ENCODE measurements at places on chromosomes 7 and 10.

DNA sequence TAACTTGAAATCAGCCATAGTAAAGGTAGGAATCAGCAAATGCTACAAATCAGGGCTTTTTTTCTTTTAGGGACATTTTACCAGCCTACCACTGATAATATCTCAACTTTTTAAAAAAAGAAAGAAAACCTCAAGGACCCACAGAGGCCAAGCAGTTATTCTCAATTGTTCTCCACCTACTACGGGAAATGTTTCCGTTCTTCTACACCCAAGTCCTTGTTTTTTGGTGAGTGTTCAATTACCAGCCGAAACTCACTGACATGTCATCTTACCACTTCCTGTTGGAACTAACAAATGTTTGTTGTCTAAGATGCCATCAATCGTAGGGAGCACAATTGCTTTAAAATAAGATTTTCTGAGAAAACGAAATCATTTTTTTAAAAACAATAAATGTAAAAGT lies 50.2 kb upstream of the CDK1 start:
- no peak overlapping the region for H3K27ac ChIP-seq
- no peaks in the 10 kb centered on the region for H3K36me3 ChIP-seq
- DNase-seq = no peak
- no peak overlapping the region for H3K4me3 ChIP-seq
- H3K27me3 ChIP-seq = no peaks in the 10 kb centered on the region

DNA sequence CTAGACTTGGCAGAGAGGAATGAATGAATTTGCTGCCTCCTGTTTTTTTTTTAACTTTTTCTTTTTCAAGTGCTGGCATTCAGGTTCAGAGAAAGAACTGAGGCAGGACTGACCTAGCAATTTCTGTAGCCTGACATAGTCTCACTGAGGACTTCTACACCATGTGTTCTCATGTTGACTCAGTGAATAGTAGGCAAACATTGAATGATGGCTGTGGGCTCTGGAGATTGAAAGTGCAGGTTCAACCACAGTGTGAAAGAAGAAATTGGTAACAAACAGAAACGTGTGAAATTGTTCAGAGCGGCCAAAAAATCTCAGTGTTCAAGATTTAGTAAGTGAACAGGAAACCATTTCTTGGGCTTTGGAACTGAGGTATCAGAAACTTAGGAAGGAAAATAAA lies 322.4 kb upstream of the GHITM start:
- no peak for DNase-seq
- no peak overlapping the region for H3K4me3 ChIP-seq
- no peaks in the 10 kb centered on the region for H3K36me3 ChIP-seq
- H3K4me1 ChIP-seq = no peaks in the 10 kb centered on the region
- no peak overlapping the region for H3K27ac ChIP-seq

DNA sequence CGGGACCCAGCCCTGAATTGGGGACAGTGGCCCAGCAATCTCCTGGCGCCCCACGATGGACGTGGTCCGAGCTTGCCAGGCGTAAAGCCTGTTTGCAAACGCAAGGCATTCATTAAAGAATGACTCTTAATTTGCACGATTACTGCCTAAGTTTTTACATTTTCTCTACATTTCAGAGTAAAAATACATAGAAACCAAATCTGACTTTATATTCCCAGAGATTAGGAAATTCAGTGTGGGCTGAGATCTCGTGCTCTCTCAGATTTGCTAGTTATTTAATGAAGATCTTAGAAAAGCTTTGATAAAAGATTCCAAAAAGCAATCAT lies 337 bp upstream of the CCDC3 start:
- no peak for DNase-seq
- H3K4me3 ChIP-seq = peak overlapping the region; percentile 34
- H3K27me3 ChIP-seq = no peaks in the 10 kb centered on the region
- H3K4me1 ChIP-seq = no peaks in the 10 kb centered on the region

DNA sequence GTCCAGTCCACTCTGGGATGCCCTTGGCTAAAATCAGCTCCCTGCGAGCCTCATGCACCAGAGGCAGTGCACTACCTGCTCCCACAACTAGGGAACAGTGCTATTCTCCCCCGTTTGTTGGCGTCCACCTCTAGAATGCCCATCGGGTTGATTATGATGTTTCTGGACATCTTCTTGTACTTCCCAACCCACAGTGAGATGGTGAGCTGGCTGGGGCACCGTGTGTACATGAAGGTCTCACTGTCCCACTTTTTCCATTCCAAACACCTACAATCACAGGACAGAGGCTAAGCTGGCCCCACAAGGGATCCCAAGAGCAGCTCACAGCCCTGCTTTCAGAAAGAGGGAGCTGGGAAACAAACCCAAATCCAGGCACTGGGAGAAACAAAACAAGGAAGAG lies 126.2 kb upstream of the ZNF92 start:
- H3K27ac ChIP-seq = no peak overlapping the region
- no peak for DNase-seq
- no peaks in the 10 kb centered on the region for H3K36me3 ChIP-seq

DNA sequence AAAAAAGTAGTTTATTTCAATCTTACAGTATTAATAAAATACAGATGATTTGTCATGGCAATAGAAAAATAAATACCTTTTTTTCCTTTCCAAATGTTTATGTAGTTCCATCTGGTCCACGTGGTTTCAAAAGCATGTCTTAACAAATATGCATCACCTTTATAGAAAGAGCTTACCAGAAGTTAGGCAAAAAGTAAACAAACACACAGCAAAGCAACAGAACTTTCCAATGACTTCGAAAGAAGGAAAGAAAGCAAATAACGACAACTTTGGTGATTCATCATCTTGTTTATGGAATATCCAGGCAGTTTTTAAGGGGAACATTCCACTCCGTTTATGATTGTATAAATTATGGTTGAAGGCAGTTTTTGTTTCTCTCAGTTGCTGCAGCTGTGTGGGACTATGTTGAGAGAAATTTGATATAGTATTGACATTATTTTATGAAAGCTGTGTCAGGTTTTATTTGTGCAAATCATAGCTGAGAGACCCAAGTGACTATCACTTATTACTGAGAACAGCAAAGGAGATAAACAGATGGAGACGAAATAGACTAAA lies 203.1 kb downstream of the CDC14C start:
- H3K36me3 ChIP-seq = no peaks in the 10 kb centered on the region
- no peak overlapping the region for H3K27ac ChIP-seq
- H3K4me3 ChIP-seq = no peak overlapping the region
- no peak for DNase-seq
- no peaks in the 10 kb centered on the region for H3K4me1 ChIP-seq

DNA sequence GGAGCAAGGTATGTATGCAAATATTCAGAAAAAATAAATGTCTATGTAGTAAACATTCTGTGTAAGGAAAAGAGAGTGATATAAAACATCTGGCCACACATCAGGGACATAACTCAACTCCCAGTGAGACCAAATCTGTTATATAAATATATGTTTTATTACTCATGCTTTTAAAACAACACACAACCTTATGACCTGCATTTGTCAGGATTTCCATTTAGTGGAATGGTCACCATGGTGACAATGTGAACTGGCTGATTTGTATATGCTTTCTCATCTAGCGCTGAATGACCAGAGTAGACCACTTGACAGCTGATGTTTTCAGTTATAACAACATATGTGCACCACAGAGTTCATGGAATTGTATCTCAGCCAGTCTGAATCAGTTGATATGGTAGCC lies 551.7 kb downstream of the HTR7 start:
- peaks cover 11% of the 10 kb centered on the region for H3K27me3 ChIP-seq
- no peaks in the 10 kb centered on the region for H3K4me1 ChIP-seq
- H3K36me3 ChIP-seq = no peaks in the 10 kb centered on the region
- no peak overlapping the region for H3K27ac ChIP-seq
- DNase-seq = no peak
